ENCODE measurements at places on chromosomes 12 and 14.

DNA sequence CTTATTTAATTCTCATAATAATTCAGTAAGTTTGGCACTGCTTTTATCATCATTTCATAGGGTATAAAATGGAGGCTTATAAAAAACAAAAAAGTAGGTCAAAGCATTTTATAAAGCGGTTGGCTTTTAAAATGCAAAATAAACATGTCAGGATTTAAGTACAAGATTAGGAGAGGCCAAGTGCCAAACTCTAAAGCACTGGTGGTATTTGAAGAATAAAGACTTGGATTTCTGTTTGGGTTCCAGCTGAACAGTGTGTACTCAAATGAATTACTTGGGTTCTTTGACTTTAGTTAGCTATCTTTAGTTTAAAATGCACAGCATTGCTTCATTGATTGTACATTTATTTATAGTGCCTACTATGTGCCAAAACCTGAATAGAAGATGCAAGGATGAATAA, 966.6 kb upstream of the SEL1L start:
- DNase-seq, result no peak

GRCh38 chr12:27305673-27306456, 26.8 kb upstream of the BMAL2 start:
- peak; percentile 3 for DNase-seq

DNA sequence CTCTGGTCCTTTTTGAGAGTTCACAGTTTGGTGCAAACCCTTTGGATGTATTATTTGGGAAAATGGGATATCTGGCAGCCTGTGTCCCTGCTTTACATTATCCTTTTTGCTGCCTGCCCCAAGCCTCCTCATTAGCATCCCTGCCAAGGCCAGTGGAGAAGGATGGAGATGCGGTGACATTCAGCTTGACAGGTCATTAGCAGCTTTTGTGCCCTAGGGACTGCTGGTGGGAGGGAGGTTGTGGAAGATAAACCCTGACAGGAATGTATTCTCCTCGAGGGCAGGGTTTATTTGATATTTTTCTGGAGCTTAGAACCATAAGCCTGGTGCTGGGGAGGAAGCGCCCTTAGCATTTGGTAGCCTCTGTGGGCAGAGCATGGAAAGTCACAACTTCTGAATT, 49.3 kb downstream of the PTPN11 start:
- DNase-seq, result no peak

DNA sequence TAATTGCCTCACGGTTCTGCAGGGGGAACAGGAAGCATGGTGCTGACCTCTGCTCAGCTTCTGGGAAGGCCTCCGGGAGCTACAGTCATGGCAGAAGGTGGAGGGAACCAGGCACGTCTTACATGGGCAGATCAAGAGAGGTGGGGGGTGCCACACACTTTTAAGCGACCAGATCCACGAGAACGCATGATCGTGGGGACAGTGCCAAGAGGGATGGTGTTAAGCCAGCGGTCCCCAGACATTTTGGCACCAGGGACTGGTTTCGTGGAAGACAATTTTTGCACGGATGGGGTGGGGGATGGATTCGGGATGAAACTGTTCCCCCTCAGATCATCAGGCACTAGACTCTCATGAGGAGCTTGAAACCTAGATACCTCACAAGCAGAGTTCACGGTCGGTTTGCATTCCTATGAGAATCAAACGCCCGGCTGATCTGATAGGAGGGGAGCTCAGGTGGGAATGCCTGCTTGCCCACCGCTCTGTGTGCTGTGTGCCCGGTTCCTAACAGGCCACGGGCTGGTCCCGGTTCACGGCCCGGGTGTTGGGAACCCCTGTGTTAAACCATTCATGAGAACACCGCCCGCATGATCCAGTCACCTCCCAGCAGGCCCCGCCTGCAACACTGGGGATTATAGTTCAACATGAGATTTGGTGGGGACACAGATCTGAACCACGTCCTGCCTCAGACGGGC, 96.9 kb downstream of the ADGRD1 start:
- no peak for DNase-seq

- DNase-seq, result no peak
Observed at GRCh38 chr14:63426838-63427352, 108.2 kb upstream of the GPHB5 start.

DNA sequence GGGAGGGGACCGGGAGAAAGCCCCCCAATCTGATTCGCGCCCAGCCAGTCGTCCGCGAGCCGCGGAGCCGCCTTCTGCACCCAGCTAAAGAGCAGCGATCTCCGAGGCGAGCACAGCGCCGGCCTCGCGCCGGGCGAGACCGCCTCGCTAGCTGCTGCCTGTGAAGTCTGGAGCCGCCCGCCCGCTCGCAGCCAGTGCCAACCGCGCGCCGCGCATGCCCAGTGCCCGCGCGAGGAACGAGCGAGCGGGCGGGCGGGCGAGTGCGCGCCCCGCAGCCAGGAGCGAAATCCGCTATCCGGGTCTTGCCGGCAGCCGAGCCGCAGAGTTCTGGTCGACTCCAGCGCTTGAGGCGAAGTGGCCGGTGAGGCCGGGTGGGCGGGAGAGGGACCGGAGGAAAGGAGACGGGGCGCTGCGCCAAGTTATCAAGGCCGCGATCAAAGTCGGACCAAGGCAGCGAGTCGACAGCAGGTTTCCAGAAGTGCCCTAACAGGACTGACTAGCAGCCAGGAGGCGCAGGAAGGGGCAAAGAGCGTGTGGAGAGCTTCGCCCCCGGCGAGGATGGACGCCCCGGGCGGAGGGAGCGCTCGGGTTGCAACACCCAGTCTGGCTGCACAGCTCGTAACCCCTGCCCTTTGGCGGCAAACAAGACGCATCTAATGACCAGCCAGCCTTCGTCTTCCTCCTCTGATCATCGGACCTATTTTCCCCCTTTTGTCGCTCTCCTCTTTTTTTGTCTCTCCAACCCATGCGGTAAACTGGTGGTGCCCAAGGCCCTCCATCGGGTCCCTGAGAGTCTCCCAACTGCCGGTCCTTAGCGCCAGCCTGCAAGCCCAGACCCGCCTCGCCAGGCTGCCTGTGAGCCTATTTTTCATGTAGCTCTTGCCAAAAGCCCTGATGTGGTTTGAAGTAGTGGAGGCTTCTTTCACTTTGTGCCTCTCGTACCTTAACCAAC, at the start of gene EPS8:
TSS of gene EPS8 (minus strand) at position 169 of the 952 bp plus-strand sequence. CDS start 106,437 bp downstream, outside the sequence.
- DNase-seq, result peak; percentile 92

GRCh38 chr12:4356041-4356327, 23.5 kb downstream of the FGF23 start:
- peak; percentile 33 for DNase-seq

DNA sequence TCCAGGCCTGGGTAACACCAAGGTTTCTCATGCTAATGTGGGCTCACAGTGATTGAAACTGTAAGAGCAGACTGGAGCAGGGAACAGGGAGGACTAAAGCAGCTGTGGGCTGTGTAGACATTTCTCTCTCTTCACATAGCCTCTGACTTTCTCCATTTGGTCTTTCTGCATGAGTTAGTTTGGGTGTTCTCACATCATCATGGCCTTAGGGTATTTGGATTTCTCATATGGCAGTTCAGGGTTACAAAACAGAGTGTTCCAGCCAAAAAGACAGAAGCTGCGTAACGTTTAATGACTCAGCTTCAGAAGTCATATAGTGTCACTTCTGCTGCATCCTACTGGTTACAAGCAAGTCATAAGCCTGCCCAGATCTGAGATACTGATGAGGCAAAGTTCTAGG, 52.0 kb upstream of the OSBPL8 start:
- DNase-seq, result no peak

GRCh38 chr14:30194741-30195148, 267.1 kb upstream of the PRKD1 start:
- DNase-seq, result no peak

GRCh38 chr14:76694106-76694505, 67.2 kb upstream of the VASH1 start:
- DNase-seq, result no peak

Measured in NCI-H1105 (cell line).